ENCODE measurements at places on chromosomes 12 and 14. TPM values are rescaled to one million over a fixed set of nuclear protein-coding genes. Genes with fewer than 3 reads are reported as not detected.

DNA sequence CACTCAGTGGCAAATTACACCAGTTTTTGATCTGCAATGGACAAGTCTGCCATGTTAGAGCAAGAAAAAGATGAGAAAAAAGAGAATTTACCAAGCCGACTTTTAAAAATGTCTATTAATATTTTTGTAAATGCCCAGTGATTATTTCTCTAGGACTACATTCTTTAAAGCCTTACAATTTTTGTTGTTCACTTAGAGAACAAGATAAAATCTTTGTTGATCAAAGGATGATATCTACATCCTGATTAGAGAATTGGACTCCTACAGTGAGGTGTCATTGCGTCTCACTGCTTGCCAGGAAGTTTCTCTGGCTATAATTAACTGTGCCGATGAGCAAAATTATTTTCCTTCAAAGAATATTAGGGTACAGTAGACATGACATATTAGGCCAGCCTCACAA, 1.7 kb upstream of the CFAP54 start:
- no peak for DNase-seq

DNA sequence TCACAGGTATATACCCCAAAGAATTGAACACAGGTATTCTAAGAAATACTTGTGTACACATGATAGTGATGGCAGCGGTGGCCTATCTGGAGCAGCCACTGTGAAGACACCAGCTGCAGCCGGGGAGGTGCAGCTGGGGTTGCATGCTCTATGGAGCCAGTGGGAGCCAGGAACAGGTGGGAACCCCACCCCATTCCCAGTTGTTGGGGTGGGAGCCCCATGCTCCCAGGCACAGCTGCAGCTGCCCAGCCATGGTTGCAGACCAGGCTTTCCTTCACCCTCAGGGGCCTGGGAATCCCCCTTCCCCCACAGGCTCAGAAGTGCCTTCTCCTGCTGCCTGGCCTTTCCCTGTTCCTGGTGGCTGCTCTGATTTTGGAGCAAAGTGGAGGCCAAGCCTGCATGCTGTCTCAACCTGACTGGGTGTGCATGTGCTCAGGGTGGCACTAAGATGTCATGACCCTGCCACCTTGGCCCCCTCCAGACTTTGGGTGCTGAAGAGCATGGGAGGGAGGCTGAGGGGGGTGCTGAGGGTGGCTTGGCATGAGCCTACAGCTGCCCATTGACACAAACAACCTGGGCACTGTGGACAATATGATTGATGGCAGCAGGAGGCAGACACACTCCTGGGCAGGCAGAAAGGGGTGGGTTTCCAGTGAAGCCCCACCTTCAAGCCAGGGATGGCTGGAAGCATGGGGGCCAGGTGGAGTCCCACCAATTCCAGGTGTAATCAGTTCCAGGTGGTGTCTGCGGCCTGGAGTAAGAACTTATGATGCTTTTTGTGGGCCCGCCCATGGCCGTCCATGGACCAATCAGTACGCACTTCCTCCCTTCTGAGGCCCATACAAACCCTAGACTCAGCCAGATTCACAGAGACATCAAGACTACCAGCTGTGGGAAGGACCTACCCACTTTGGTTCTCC, 234.7 kb downstream of the ADGRD1 start:
- no peak for DNase-seq

GRCh38 chr12:90905691-90906370, 49.1 kb downstream of the CCER1 start:
- DNase-seq = no peak

Gene C12orf56
- total RNA-seq = 4.5 TPM

DNA sequence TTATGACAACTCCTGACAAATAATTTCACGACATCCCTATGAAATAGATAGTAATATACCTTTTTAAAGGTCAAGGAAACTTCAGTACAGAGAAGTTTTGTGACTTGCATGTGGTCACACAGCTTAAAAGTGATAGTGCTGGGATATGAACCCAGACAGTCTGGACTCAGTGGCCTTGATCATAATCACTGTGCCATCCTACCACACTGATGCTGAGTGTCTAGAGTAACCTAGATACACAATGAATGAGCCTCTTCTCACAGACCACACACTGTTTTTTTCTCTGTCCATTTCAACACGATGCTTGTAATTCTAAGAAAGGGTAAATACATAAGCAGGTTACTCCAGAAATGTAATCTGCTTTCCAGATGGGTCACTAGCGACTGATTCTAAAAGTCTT, 88.2 kb downstream of the SYNE2 start:
- DNase-seq = no peak

- no peak for DNase-seq
These were observed 25.1 kb downstream of the KRT80 start for GRCh38 chr12:52166672-52167071.

DNA sequence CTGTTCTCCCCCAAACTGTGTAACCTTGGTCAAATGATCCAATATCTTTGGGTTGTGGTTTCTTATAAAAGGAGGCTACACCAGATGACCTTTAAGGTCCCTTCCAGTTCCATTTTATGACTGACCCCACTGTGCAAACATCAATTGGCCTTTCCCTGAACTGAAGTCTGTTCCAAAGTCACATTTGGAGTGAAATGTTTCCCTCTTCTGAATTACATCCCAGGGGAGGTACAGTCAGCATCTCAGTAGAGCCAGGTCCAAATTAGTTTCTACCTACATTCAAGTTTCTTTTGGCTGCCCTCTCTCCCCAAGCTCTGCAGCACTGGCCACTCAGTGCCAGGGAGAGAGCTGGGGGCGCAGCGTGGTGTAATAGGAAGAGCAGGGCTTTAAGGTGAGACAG, 34.4 kb downstream of the LIMA1 start:
- DNase-seq = no peak

DNA sequence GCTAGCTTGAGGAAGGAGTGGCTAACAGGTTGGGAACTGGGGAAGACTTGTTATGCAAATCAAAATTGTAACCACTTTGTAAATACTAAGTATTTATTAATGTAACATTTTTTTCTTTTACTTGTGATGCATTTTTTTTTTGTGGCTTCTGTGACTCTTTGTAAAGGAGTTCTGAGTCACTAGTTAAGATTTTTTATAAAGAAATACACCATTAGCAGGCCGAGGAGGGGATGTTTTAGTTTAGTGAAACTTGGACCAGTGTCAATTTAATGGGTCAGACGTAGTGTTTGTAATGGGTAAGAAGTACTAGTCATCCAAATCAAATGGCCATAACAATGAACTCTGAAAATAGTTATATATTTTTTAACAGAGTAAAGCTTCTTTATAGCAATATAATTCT, 43.1 kb downstream of the AKAP6 start:
- DNase-seq = no peak

GRCh38 chr12:18057051-18057450, 32.9 kb downstream of the RERGL start:
- no peak for DNase-seq

Gene ALG10B
- total RNA-seq = 11.6 TPM

Gene DNAJC22
- total RNA-seq = 2.9 TPM

GRCh38 chr12:49666176-49666575, 41.0 kb downstream of the FMNL3 start:
- no peak for DNase-seq

DNA sequence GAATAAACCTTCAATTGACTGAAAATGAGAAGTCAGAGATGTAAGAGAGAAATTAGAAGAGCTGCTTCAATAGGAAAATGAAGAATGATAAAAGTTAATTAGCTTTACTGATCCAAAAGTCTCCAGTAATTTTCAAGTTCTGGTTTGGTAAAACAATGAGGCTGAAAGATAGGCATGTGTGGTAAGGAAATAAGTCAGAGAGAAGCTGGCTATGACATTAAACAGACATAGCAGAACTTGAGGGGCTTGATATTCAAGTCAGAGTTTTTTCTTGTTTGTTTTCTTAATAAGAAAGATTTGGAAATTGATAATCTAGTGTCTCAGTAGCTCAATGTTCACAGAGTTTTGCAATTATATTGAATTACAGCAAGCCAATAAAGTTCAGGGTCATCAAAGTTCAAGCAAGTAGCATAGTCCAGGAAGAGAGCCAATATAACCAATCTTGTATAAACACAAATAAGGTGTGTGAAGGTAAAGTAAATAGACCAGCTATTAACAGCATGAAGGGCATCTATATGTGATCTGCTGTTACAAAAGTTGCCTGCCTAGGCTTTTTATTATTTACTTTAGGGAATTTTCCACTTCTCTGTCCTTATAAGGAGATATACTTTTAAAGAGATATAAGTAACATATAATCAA, 1111.5 kb downstream of the TRHDE start:
- DNase-seq = no peak

GRCh38 chr14:94597788-94598187, 14.4 kb upstream of the SERPINA3 start:
- DNase-seq = no peak

Gene UNC79
- 12.4 TPM for total RNA-seq

- DNase-seq = no peak
These were observed 14.1 kb upstream of the ETV6 start for GRCh38 chr12:11635341-11635740.

- no peak for DNase-seq
These were observed 23.5 kb downstream of the YEATS4 start for GRCh38 chr12:69383074-69383473.

GRCh38 chr12:88383405-88383804, 196.9 kb downstream of the KITLG start:
- no peak for DNase-seq

DNA sequence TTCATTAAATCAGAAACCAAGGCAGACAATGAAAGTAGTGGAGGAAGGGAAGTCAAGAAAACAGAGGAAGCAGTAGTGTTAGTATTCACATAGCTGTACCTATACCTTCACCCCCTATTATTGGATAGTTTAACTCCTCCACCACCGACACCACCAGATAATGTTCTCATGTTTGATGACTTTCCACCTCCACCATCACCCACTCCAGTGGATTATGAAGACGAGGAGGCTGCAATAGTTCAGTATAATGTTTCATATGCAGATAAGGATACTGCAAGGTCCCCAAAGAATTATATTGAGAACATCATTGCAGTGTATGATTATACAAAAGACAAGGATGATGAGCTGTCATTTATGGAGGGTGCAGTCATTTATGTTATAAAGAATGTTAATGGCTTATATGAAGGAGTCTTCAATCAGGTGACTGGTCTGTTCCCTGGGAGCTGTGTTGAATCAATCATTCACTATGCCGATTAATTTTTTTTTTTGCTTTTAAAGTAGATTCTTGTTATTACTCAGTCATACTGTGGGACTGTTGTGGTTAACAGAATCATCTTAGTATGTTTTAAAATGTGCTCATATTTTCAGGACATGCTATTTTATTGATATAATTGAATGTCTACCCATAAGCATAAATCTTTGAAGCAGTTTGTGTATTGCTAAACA, 32.2 kb upstream of the KTN1 start:
- DNase-seq = no peak

GRCh38 chr14:37985826-37986470, 221.8 kb upstream of the SSTR1 start:
- peak; percentile 75 for DNase-seq

DNA sequence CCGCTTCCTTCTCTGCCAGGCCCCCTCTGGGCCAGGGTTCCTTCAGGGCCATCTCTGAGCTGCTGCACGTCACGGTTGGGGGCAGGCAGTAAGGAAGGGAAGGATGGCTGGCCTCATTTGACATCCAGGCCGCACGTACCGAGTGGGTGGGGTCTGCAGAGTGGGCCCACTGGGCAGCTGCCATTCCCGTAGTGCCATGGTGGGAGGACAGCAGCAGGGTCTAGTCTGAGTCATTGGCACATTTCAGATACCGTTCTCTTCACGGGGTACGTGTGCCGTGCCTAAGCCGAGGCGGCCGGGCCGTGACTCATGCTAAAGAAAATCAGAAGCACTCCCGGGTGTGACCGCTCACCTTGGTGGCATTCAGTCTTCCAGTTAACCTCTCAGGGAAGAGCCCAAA, 43.9 kb downstream of the IL31 start:
- peak; percentile 39 for DNase-seq

- DNase-seq = no peak
These were observed 62.3 kb downstream of the MGAT4C start for GRCh38 chr12:86193931-86194330.

DNA sequence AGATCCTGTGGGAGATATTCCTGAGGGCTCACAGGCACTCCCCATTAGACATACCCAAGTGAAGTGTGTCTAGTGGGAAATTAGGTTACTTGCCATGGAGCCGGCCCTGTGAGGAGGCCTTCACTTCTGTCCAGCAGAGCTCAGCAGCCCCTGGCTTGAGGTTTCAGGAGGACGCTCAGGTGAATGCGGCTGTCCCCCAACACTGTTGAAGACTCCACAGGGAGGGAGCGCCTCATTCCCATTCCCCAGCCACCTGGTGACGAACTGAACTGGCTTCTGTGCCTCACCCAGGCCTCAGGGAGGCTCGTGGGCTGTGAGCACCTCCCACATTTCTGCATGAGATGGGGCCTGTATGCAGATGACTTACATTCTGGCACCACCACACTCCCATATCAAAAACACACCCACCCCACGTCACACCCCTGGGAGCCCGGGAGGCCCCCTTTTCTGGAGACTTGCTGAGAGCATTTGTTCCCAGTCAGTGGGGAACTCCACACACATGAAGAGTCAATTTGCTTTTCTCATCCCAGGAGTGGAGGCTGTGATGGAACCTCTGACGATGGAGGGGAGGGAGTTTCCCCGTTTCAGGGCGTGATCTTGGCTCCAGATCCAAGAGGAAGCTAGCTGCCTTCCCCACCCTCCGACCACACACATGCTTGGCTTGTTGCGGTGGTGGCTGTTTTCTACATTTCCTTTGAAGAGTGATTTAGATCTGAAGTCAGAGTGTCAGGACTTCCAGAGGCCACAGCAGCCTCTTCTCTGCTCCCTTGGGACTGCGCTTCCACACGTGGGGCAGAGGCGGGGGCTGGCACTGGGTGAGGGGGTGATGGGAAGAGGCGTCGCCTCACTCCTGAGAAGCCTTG, 120.7 kb downstream of the ADGRD1 start:
- DNase-seq = peak; percentile 45

Gene DPF3
- total RNA-seq = not detected

DNA sequence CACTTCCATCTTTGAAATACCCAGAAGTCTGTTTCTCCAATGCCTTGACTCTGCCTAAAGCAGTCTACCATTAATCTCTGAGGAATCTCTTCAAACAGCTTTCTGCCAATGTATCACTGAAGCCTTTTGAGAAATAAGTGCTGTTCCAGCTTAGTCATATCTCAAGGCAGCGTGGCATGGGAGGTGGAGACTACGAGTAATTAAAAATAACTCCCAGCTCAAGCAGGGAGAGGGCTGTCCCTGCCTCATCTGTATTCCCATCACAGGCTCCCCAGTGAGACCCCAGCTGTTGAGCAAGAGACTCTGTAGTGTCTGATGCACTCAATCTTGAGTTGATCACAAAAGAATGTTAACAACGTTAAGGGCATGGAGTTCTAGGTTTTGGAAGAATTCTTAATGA, 700.6 kb downstream of the DIO2 start:
- no peak for DNase-seq

Gene TNFRSF1A
- total RNA-seq = 86.2 TPM

DNA sequence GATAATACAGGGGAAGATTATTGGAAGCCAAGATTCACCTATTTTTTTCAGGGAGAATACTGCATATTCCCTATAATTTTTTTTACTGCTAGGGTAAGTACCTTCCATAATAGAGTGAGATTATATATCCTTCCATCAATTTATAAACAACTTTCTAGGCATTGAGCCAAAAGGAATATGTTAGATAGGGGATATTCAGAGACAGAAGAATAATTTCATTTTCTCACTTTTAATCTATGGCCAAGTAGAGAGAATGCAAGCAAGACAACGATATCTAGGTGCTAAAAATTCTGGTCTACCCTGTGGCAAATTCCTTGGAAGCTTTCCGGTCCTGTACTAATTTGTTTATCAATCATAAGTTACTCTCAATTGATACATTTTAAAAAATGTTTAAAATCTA, 69.7 kb upstream of the STAC3 start:
- no peak for DNase-seq

Gene ASCL1
- total RNA-seq = not detected

- DNase-seq = no peak
These were observed 114.5 kb upstream of the RASSF8 start for GRCh38 chr12:25843976-25844375.
